ENCODE measurements at places on chromosomes 1 and 21.

GRCh38 chr1:43225168-43225567 lies 44.6 kb upstream of the TMEM125 start:
- no peak for DNase-seq

- DNase-seq: peak; percentile 83
These were observed 102.4 kb downstream of the CACHD1 start for GRCh38 chr1:64572222-64572900.

- DNase-seq: peak; percentile 49
These were observed 127.1 kb upstream of the CACYBP start for GRCh38 chr1:174872615-174873058.

- DNase-seq: no peak
These were observed 5.5 kb downstream of the THEM5 start for GRCh38 chr1:151847867-151848596.

GRCh38 chr21:41819856-41820281 lies 53.0 kb upstream of the RIPK4 start:
- no peak for DNase-seq

DNA sequence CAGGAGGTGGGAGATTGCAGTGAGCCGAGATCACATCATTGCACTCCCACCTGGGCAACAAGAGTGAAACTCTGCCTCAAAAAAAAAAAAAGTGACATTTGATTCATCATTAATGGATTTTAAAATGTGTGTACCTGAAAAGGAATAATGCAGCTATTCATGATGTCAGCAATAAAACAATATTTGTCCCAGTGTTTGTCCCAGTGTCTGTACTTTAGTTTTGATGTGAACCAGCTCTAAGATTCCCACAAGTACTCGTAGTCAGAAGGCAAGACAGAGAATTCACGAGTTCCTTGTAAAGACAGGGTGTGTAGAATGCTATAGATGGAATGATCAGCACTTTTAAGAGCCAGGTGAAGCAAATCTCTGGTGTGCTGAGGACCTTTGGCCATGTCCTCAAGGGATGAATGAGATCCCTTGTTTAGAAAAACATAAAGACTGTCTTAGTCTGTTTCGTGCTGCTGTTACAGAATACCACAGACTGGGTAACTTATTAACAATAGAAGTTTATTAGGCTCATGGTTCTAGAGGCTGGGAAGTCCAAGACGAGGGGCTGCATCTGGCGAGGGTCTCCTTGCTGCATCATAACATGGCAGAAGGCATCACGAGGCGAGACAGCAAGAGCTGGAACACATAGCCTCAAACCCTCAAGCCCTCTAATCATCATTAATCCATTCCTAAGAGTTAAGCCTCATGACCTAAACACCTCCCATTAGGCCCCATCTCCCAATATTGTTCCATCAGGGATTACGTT lies 12.0 kb upstream of the TMPRSS2 start:
- DNase-seq: no peak

GRCh38 chr1:165857046-165857801 lies 29.8 kb downstream of the UCK2 start:
- DNase-seq: peak; percentile 46

GRCh38 chr21:34705011-34705410 lies 36.2 kb downstream of the CLIC6 start:
- DNase-seq: no peak

DNA sequence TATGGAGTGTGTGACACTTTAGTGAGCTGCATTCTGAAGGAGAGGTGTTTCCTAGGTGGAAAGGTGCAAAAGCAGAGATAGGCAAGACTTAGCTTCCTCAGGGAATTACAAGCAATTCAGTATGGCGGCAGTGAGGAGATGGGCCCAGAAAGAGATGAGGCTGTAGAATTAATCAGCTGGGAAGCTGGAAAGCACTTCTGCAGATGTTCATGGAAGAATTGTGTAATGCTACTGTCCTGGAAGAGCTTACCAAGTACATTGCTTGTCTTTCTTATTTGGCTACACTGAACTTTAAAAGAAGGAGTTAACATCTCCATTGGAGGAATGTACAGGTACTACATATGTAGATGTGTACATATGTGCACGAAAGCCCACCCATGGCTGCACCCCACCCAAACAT lies 103.7 kb upstream of the DPT start:
- DNase-seq: no peak

GRCh38 chr1:205376739-205377138 lies 20.0 kb upstream of the KLHDC8A start:
- DNase-seq: no peak

GRCh38 chr1:157399984-157400382 lies 152.3 kb downstream of the FCRL5 start:
- DNase-seq: no peak

DNA sequence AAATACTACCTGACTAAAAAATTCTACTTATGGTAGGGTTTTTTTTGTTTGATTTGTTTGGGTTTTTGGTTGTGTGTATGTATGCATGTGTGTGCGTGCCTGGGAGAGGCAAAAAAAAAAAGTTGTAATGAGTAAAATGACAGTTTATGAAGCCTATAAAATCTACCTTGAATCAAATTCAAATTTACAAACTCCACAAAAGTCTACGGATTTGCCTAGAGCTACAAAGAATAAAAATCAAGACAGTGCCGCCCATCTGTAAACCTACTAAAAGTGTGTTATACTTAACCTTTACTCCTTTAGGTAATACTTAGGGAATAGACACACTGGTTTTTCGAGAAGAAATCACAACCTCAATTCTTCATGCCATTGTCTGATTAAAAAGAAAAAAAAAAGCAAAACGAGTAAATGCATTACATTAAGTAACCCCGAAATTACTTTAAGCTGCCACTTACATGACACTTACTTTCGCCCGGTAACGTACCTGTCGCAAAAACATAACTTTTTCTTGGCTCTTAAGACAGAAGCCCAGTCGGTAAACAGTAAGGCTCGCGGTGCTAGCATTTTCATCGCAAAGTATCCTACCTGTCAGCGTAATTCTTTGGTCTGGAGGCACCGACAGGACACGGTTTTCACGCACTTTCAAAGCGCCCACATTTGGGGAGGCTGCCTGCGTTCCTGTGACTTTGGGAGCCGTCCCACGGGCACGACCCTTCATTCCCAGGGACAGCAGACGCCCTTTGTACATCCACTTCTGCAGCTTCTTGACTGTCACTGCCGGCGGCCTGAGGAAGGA lies 951 bp downstream of the SYDE2 start:
- no peak for DNase-seq

DNA sequence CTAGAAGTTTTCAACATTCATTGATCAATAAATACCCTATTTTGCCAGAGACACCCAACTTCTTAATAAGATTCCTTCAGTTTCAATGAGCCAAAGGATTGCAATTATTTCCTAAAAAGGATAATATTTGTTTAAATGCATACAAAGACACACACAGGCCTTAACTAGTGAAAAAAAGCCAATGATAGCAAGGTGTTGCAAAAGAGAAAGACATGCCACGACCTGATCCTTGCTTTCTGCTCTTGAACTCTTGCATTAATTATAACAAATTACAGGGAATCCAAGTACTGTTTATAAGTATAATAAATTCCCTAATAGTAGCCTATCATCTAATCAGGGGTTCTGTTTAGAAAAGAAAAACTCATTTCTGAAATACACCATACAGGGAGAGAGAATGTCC lies 131.1 kb downstream of the PTPN14 start:
- DNase-seq: no peak

DNA sequence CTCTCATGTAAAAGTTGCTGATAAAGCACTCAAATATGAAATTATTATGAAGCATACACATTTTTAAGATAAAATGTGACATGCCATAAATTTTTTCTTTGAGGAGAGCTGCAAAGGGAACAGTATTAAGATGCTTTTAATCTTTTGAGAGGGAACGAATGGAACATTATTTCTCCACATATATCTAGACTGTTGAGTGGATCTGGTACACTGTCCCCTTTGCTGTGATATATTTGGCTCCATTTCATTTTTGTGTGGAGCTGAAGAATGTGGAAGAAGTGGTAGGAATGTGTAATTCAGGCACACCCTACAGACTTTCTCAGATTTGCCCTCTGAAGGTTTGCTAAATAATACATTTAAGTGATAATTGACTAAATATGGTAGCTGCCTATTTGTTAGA lies 31.7 kb downstream of the PGM1 start:
- DNase-seq: no peak

DNA sequence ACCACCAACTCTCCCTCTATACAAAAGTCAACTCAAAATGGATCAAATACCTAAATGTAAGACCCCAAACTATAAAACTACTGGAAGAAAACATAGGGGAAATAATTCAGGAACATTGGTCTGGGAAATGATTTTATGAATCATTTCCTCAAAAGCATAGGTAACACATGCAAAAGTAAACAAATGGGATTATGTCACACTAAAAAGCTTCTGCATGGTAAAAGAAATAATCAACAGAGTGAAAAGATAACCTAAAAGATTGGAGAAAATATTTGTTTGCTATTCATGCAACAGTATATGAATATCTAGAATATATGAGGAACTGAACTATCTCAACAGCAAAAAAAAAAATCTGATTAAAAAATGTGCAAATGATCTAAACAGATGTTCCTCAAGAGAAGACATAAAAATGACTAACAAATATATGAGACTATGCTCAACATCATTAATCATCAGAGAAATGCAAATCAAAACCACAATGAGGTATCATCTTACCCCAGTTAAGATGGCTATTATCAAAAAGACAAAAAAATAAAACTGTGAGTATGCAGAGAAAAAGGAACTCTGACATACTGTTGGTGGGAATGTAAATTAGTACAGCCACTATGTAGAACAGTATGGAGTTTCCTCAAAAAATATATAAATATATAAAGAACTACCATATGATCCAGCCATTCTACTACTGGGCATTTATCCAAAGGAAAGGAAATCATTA lies 47.8 kb downstream of the VCAM1 start:
- peak; percentile 39 for DNase-seq

DNA sequence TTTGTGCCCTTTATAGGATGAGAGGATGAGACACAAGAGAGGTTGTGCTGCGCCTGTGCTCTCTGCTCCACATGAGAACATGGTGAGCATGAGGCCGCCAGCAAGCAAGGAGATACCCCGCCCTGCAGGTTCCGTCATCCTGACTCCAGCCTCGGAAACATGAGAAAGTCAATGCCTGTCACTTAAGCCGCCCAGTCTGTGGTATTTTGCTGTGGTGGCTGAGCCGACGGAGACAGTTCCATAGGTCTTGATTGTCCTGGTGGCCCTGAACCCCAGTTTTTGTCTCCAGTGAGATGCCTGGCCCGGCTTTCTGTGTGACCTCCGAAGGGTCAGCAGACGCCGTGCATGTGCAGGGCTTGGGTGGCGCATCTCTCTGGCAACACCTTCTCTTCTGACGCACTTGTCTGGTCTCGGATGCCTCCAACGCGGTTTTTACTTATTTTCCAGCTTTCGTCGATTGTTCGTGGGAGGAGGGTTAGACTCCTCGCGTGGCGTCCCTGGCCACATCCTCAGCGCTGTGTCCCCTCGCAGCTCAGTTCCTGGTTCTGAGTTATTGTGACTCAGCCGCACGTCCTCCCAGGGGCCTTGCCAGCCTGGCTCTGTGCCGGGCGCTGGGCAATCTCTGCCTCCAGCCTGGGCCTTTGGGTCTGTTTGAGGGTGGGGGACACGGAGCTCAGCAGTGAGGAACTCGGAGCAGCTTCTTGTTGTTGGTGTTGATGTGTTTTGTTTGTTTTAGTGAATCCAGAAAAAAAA lies 70.0 kb downstream of the FAAP20 start:
- DNase-seq: no peak

DNA sequence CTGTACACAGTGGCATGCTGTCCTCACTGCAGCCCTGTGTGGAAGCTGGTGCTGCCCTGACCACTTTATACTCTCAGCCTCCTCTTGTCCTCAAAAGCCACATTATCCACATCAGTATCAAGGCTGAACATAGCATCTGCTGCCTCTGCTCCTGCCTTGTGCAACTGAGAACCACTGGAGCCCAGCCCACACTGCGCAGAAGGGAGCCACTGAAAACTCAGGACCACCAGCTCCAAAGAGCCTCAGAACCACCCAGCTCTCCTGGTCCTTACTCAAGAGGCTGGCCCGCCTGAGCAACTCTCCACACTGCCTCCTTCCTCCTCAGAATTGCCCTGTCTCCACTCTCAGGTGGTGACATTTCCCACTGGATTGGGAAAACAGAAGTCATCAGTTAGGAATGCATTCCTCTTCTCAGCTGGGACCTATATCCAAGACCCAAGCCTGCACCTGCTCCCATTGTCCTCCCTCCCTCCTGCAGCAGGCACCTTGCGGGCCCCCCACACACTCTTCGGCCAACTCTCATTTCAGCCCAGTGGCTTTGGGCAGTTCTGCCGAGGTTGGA lies 7.0 kb upstream of the KISS1 start:
- no peak for DNase-seq

GRCh38 chr1:216750031-216750627 lies 26.9 kb upstream of the ESRRG start:
- DNase-seq: peak; percentile 92

- no peak for DNase-seq
These were observed 20.5 kb upstream of the RHBDL2 start for GRCh38 chr1:38962113-38962512.

DNA sequence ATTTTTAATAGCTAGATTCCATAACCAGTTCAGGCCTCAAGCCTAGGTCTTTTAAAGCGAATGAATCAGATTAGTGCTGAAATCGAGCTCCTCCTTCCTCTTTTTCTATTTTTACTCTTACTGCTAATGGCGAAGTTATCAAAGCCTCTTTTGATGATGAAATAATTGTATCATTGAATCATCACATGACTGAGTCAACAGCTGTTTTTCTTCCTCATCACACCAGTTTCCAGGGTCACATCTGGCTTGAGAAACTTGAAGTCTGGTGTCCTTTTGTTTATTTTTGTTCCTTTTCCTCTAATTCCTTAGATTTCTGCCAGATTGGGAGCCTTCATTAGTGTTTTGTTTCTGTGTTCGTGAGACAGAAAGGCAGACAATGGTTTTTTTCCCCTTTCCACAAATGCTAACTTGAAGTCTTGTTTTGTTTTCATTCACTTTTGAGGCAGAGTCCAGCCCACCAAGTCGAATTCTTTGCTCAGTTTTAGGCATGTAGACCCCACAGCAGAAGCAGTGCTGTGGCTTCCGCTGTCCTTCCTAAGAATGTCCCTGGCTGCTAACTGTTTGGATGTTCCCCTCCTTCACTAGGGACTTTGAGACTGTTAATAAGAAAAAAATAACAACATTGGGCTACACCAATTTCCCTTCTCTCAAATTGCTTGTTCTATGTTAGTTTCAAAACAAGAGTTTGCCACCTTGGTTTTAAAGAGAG lies 51.9 kb upstream of the FMOD start:
- no peak for DNase-seq

GRCh38 chr1:182783068-182783467 lies 6.5 kb upstream of the NPL start:
- DNase-seq: peak; percentile 64
